ENCODE measurements at places on chromosomes 3 and 15.

- DNase-seq: no peak
These were observed 15.9 kb upstream of the SIAH2 start for GRCh38 chr3:150778793-150779401.

DNA sequence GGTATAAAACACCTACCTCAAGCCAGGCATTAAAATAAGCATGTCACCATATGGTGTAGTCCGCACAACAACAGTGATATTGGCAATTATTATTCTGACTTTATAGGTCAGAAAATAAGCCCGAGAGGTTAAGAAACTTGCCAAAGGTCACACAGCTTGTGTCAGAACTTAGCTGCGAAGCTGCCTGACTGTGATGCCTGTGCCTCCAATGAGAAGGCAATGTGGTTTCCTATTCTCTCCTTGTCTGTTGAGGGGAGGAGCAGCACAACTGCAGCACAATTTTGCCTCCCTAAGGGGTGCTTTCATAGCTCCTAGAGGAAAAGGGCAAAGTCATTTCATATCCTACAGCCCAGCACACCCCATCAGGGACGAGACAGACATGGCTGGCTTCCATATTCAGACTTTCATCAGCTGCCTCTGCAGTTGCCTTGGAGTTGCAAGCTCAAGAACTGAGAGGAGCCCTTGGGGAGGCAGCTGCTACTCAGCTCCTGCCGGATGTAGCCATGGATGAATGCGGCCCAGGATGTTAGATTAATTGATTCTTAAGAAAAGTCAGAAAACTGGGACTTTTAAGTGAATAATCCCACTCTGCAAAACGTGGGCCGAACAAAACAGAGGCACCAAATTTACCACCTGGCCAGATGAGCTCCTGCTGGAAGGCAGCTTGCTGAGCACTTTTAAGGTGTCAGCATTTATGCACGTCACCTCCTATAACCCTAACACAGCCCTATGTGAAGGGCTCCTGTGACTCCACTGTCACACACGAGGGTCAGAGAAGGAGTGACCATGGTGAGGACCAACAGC, 38.5 kb downstream of the MYO5C start:
- no peak for DNase-seq

- no peak for DNase-seq
These were observed 34.6 kb downstream of the ROPN1B start for GRCh38 chr3:126003447-126004190.

DNA sequence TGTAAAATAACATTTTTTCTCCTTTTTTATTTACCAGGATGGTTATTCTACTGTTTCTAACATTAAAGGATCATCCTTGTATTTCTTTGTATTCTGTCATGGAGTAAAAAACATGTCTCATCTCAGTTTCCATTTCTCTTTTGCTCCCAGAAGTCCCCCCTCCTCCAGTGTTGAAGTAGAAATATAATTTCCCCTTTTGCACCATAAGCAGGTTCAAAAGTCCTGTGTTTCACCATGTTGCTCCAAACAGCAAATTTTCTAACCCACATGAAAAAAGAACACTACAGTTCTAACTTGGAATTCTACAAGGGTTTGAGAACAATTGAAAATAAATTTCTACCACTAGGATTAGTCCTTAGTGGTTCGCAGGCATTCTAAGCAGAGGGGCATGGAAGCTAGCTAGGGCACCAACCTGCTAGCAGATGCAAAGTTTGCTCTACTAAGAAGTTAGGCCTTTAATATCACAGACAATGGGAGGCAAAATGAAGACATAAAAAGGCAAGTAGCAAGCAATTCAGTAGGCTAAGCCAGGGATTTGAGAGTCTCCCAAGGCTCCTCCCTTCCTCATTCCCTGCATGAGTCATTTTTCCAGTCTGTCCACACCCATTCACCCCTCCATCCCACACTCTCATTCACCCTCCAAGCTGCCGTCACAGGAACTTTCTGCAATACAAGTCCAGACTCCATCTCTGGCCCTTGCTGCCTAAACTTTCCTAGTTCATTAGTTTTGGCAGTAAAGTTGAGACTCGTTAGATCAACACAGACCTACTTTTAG, 2.3 kb upstream of the MBNL1 start:
- no peak for DNase-seq

DNA sequence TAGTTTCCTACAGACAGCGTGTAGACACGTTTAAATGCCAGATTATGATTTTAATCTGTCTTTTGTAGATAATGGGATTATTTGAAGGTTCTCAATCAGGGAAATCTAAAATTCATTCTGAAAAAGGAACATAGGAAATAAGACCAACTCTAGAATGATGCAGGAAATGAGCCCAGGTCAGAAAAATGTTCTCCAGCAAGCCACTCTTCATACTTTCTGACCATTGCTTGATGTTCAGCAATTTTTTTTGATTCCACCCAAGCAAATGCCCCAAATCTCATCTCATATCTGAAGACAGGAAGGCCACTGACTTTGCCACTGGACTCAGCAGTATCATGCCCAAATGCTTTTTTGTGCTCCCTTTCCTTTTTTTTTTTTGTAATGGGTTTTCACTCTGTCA, 373.4 kb downstream of the LPP start:
- DNase-seq: no peak

GRCh38 chr3:24264011-24264410, 230.6 kb downstream of the THRB start:
- DNase-seq: no peak

GRCh38 chr3:105883798-105884377, 15.1 kb upstream of the CBLB start:
- DNase-seq: no peak

GRCh38 chr3:117751651-117752050, 1042.1 kb downstream of the TUSC7 start:
- DNase-seq: no peak

- DNase-seq: no peak
These were observed 143.3 kb upstream of the RBMS3 start for GRCh38 chr3:29137601-29138000.

DNA sequence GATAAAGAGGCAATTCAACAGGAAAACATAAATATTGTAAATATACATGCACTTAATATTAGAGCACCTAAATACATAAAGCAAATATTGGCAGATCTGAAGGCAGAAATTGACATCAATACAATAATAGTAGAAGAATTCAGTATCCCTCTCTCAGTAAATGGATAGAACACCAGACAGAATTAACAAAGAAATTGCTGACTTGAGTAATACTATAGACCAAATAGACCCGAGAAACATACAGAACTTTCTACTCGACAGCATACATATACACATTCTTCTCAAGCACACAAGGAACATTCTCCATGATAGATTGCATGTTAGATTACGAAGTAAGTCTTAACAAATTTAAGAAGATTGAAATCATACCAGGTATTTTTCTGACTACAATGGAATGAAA, 50.2 kb downstream of the OXSM start:
- DNase-seq: no peak

- DNase-seq: no peak
These were observed 1322.7 kb upstream of the ALCAM start for GRCh38 chr3:104044002-104044401.

DNA sequence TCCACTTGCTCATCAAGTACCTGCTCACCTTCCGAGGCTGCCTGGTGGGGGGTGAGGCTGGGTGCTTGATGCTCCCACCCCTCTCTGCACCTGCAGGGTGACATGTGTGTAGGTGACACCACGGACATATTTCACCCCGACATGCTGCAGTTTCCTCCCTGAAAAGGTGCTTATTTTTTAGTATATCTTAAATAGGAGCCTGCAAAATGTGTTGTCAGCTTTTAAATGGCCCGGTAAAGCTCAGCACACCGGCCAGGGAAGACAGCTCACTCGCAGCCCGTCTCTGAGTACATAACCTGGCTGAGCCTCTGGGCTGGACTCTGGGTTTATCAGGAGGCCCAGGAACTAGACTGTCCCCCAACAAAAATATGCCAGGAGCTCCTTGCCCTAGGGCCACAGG, 89.3 kb upstream of the LINGO1 start:
- no peak for DNase-seq

- no peak for DNase-seq
These were observed 42.2 kb upstream of the CP start for GRCh38 chr3:149263856-149264255.

- no peak for DNase-seq
These were observed 14.4 kb upstream of the MITF start for GRCh38 chr3:69724722-69725435.

GRCh38 chr15:67303490-67304363, 49.1 kb downstream of the IQCH start:
- no peak for DNase-seq

GRCh38 chr3:143510601-143511000, 337.7 kb downstream of the SLC9A9 start:
- no peak for DNase-seq

- DNase-seq: no peak
These were observed 31.7 kb upstream of the SYNM start for GRCh38 chr15:99073008-99073717.

- no peak for DNase-seq
These were observed 392.6 kb upstream of the TPM1 start for GRCh38 chr15:62649793-62650420.

DNA sequence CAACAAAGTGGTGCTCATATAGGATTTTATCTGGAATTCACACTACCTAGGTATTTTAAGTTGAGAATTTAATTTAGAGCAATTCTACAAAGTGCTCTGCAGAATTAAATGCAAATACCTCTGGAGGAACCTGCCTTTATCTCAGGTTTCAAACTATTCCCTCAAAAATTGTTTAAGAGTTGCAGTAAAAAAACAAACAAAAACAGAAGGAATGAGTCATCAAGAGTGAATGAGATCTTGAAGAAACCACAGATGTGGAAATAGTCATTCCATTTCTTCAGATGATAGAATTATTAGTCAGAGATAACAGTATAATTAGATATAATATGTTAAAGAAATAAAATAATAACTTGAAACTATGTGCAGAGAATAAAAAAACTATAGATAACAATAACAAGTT, 80.8 kb upstream of the SCN5A start:
- no peak for DNase-seq

- DNase-seq: no peak
These were observed 129.2 kb upstream of the BNIP2 start for GRCh38 chr15:59818336-59818735.
